ENCODE measurements at places on chromosomes 1 and 21. TPM values are rescaled to one million over a fixed set of nuclear protein-coding genes. Genes with fewer than 3 reads are reported as not detected.

HPCA gene
- not detected for total RNA-seq

DIO1 gene
- not detected for total RNA-seq

MTARC2 gene
- 12.0 TPM for total RNA-seq

RHEX gene
- total RNA-seq = not detected

UMODL1 gene
- total RNA-seq = not detected

PRDM16 gene
- total RNA-seq = not detected

SPRR3 gene
- total RNA-seq = not detected

HRNR gene
- not detected for total RNA-seq

ATP1A4 gene
- total RNA-seq = not detected

AZIN2 gene
- total RNA-seq = 0.91 TPM

FBXO28 gene
- 35.4 TPM for total RNA-seq

DNA sequence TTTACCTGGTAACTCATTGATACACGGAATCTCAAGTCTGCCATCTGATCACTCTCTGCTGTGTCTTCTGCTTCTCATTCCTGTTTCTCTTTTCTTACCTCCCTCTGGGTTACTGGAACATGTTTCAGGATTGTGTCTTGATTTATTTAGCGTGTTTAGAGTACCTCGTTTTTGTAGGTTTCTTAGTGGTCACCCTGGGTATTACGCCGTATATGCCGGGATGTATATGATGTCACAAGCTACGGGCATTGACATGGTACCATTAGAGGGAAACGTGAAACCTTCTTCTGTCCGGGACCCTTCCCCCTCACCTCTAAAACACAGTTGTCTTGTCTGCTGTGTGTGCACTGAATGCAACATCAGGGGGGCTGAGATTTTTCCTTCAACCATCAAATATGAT, 2.8 kb downstream of the ACTRT2 start:
- no peak for DNase-seq

GRCh38 chr1:15358565-15359133, 51.0 kb upstream of the EFHD2 start:
- DNase-seq = no peak

DNA sequence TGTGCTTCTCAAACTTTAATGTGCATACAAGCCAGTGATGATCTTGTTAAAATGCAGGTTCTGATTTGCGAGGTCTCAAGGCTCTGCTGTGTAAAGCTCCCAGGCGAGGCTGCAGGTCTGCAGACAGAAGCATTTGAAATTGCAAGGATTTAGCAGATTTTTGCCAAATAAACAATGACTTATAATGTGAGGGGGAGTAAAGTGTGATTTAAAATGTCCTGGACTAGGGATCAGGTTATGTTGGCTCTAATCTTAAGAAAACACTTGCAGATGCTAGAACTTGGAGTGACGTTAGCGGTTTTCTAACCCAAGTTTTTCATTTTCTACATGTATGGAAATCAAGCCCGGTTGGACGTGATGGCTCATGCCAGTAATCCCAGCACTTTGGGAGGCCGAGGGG, 16.2 kb upstream of the ACTN2 start:
- no peak for DNase-seq

- no peak for DNase-seq
Measured at GRCh38 chr1:223248770-223249140, 105.7 kb upstream of the TLR5 start.

DNA sequence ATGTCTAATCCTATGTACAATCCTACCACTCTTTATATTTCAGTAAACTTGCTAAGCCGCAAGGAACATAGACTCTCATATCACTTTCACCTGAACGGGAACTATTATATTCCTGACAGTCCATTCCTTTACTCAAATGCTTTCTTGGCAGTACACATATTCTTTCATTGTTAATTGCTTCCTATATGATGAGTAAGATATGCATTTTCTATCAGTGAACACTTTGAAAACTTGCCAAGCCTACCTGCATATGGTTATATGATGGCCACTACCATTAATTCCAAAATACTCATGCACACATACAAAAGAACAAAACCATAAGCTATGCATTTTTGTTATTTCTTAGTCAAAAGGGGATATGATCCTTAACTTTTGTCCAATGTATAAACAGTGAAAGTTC, 341.5 kb downstream of the VAV3 start:
- no peak for DNase-seq

- no peak for DNase-seq
Measured at GRCh38 chr1:164725401-164725800, 166.4 kb downstream of the PBX1 start.

DNA sequence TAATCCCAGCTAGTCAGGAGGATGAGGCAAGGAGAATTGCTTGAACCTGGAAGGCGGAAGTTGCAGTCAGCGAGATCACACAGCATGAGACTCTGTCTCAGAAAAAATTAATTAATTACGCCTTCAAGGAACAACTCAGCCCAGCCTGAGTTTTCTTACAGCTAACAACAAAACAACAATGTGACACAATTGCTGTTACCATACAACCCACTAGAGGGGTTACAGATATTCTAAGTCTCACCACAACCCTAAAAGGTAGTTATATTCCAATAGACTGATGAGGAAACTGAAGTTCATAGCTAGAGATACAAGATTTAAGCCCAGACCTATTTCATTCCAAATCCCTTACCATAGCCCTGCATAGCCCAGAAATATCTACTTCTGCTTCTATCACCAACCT, 2.9 kb upstream of the LRRC8C start:
- DNase-seq = no peak

DNA sequence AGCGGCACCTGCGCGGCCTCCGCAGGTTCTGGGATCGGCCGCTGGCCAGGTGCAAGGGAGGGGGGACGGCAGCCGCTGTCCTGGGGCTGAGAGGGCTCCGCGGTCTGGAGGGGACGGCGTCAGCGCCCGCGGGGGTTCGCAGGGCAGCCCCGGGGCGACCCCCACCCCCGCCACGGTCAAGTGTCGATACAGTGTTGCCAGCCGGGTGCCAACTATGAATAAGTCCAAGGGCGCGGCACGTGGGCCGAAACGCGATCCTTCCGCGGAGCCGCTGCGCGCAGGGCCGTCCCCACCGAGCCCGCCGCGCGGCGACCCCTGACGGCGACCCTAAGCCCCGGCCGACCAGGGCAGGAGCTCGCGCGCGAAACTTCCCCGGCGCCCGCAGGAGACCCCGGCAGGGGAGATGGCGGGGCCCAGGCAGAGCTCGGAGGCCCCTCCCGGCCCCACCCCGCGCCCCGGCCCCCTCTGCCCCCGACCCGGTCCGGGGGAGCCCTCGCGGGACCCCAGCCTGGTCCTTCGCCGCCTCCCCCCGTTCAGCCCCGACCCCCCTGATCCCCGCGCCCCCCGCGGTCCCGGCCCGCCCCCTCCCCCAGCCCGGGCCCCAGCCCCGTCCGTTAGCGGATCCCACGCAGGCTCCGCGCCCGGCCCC, 586 bp upstream of the AGPAT3 start:
- peak; percentile 15 for DNase-seq

DNA sequence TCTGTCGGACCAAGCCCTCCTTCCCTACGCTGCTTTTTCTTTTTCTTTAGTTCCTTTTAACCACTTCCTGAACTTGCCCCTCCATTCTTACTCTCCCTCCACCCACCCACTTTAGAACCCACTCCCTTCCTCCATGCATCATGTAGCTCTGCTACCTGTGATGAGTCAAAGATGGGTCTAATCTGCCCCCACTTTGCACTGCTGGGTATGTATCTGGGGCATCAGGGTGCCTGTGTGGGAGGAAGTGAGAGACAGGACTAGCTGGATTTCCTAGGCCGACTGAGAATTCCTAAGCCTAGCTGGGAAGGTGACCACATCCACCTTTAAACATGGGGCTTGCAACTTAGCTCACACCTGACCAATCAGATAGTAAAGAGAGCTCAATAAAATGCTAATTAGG, 157.7 kb downstream of the SEC16B start:
- no peak for DNase-seq

DNA sequence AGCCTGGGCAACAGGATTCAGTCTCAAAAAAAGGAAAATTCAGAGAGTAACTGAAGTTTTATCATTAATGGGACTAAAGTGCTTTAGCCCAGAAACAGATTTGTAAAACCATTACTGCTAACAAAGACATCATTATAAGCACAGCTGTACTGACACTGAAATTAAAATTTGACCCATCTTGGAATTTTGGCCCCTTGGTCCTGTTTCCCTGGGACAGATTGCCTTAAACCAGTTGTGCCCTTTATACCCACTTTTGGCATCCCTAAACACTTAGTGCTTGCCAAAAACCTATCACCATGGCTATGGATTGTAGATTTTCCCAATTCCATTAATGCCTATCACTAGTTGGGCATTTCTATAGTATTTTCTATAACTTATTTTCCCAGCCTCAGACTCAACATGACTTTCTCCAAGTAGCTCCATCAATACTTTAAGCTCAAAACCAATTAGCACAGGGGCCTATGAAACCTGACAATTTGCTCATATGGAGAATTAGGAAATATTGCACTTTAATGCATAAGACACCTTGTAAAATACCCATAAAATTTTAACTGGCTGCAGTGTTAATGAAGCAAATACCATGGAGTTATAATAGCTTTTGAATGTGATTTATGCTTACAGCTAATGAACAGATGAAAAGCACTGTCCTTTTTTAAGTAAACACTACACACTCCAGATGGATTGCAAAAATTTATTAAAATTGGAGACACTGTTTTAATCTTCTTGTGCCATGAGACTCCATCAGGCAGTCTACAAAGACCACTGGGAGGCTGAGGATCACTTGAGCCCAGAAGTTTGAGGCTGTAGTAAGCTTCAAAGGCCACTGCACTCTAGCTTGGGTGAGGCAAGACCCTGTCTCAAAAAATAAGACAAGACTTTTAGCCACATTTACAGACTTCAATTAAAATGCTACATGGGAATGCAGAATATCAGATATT, 4.3 kb downstream of the GAS5 start:
- no peak for DNase-seq

DNA sequence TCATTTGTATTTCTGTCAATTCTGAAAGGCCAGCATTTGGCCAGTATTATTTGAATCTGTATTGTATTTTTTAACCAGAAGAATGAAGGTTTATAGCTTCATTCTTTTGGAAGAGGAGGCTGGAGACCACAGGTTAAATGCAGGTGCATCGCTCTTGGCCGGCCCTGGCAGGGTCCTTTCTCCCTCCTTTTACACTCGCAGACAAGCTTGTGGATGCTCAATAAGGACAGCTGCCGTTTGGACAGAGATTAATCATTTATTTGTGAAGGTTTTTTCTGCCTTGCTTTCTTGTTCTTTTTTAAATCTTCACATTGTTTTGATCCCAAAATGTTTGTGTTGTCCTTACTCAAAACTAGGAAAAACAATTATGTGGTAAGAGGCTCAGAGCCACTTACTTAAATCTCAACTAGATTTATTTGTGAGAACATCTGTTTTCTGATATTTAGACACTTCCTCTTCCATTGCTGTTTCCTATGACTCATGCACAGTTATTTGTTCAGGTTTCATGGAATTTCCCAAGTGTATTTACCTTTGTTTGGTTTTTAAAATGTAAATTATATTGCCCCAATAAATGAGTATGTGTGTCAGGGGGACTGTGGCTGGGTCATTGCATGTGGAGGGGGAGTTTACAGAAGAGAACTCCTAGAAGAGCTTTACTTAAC, 46.7 kb upstream of the LAMC2 start:
- DNase-seq = peak; percentile 96

GRCh38 chr1:75257424-75257823, 123.2 kb downstream of the LHX8 start:
- no peak for DNase-seq

DNA sequence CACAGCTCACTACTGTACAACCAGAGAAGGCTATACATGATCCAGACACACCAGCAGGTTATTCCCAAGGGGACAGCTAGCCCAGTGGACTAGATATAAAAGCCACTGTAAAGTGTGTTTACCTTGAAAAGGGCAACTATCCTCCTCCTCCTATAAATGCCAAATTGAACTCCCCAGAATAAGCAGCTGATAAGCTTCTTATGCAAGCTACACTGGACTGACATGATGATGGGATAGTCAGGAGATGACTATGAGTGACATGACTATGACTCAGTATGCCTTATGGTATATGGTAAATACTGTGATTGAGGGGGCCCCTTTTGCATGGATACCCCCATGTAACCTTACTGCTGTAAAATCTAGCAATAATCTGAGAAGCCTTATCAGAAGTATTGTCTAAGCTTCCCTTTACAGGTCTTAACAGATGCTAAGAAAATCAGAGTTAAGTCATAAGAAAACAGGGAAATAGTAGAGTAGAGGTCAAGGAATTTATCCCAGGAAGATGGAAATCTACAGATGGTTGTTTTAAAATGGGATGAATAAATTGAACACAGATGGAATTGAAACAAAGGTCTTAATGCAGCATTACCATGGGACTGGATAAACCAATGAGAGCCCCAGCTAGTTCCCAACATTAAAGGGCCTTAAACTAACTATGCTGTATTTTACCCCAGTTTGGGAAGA, 55.8 kb downstream of the TRIM33 start:
- peak; percentile 28 for DNase-seq

GRCh38 chr21:37521658-37522057, 155.1 kb downstream of the DYRK1A start:
- no peak for DNase-seq

DNA sequence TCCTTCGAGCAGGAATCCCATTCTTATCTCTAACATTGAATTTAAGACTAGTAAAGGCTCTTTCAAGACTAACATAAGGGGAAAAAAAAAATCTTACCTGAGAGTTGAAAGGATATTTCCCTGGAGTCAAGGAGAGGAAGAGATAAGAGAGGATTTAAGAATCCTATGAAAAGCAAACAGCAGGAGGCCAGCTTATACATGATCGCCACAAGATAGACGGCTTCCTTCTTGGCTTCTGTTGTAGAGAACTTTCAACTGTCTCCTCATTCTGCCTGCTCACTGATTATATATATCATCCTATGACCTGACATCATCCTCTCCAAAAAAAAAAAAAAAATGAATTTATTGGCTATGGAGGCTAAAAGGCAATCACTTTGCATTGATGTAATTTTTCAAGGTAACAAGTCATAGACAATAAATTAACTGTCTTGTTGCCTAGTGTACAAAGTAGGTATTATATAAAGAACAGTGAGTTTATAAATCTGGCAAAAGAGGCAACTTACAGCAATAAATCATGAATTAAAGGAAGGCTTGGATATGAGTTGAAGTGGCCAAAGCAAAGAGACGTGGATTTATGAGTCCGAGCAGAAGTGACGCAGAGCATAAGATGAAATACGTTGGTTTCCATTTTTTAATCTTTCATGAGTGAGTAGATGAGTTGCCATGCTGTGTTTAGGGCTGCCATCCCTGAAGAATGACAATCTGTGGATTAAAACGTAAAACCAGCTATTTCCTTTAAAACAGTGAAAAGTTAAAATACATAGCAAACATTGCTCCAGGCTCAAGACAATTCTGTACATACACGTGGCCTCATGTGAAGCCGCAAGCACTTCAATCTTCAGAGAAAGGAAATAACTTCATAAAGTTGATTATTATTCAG, at the start of gene UTS2:
UTS2 (minus strand) TSS at position 262 of the 880 bp plus-strand sequence; CDS start at position 200, 62 bp downstream.
- no peak for DNase-seq

GRCh38 chr1:1470626-1471388, 758 bp upstream of the ATAD3B start:
- no peak for DNase-seq

DNA sequence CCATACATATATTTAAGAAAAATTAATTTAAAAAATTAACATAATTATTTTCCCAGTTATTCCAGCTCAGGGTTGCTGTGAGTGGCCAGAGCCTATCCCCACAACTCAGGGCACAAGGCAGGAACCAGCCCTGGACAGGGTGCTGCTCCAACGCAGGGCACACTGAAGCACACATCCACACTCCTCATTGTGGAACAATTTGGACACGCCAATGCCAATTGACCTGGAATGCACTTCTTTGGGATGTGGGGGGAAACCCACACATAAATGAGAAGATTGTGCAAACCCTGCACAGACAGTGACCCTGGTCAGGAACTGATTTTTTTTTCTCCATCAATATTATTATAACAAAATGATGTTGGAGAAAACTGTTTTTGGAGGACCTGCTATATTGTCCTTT, 23.4 kb downstream of the SAMSN1 start:
- DNase-seq = no peak
